Muscle of leg (tissue), 16 donors: ENCODE measurements at places on chromosomes 6 and 20. TPM values are rescaled to one million over a fixed set of nuclear protein-coding genes. Genes with fewer than 3 reads are reported as not detected.

The C2 gene
- polyA plus RNA-seq: 4.3 TPM

The C6orf163 gene
- polyA plus RNA-seq: 3.6 TPM

The HLA-DQA1 gene
- 1.5 TPM for polyA plus RNA-seq

The RAD21L1 gene
- polyA plus RNA-seq: not detected

The TBXT gene
- polyA plus RNA-seq: not detected

The SIGLEC1 gene
- 3.6 TPM for polyA plus RNA-seq

The PAX1 gene
- 0.83 TPM for polyA plus RNA-seq

The EBF4 gene
- polyA plus RNA-seq: 4.4 TPM

- H3K27me3 ChIP-seq: no peaks in the 10 kb centered on the region
- no peak overlapping the region for H3K4me3 ChIP-seq
- H3K27ac ChIP-seq: no peak overlapping the region
- no peak for DNase-seq
Observed at GRCh38 chr20:31790401-31790800, 28.8 kb upstream of the MYLK2 start.

- H3K27ac ChIP-seq: peak overlapping the region; percentile 89
- no peaks in the 10 kb centered on the region for H3K36me3 ChIP-seq
- no peaks in the 10 kb centered on the region for H3K27me3 ChIP-seq
- DNase-seq: peak; percentile 45
- H3K4me1 ChIP-seq: peaks cover 15% of the 10 kb centered on the region
- H3K4me3 ChIP-seq: no peak overlapping the region
Observed at GRCh38 chr6:90285042-90285481, 11.6 kb downstream of the BACH2 start.

DNA sequence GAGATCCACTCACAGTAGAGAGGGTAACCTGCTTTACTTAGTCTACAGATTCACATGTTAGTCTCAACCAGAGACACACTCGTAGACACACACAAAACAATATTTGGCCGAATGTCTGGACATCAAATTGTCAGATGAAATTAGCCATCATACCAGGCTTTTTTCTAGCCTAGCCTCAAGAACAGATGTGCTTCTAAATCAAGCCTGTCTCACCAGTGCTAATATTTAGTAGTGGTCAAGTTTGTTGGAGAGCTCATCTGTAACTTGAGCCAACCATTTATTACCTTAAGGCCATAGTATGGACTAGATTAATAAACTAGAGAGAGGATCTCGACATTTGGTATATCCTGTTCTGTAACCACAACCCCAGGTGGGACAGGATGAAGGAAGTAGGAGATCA lies 1118.8 kb upstream of the MAP3K7 start:
- DNase-seq: no peak
- no peaks in the 10 kb centered on the region for H3K36me3 ChIP-seq
- H3K4me1 ChIP-seq: no peaks in the 10 kb centered on the region
- H3K4me3 ChIP-seq: no peak overlapping the region
- no peaks in the 10 kb centered on the region for H3K27me3 ChIP-seq

GRCh38 chr6:54173089-54173488 lies 61.8 kb downstream of the MLIP start:
- H3K27me3 ChIP-seq: no peaks in the 10 kb centered on the region
- H3K27ac ChIP-seq: no peak overlapping the region
- H3K4me3 ChIP-seq: no peak overlapping the region
- DNase-seq: no peak

DNA sequence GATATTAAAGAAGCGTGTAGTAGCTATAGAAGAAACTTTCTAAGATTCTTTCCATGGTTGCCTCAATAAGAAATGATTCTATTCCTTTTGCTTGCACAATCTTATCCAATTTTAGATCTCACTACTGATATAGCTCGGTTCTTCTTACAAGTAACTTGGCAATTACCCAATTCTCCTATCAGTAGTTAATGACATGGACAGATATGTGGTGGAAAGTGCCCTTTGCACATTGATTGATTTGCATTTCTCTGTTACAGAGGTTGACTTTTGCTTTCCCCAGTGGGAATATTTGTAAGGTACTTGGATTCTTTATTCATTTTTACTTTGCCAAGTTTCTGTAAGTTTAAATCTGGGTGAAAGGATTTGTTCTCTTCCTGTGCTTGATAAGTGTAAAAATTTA lies 93.7 kb upstream of the QKI start:
- no peak overlapping the region for H3K27ac ChIP-seq
- peaks cover 14% of the 10 kb centered on the region for H3K4me1 ChIP-seq
- DNase-seq: no peak
- no peaks in the 10 kb centered on the region for H3K36me3 ChIP-seq
- no peaks in the 10 kb centered on the region for H3K27me3 ChIP-seq

DNA sequence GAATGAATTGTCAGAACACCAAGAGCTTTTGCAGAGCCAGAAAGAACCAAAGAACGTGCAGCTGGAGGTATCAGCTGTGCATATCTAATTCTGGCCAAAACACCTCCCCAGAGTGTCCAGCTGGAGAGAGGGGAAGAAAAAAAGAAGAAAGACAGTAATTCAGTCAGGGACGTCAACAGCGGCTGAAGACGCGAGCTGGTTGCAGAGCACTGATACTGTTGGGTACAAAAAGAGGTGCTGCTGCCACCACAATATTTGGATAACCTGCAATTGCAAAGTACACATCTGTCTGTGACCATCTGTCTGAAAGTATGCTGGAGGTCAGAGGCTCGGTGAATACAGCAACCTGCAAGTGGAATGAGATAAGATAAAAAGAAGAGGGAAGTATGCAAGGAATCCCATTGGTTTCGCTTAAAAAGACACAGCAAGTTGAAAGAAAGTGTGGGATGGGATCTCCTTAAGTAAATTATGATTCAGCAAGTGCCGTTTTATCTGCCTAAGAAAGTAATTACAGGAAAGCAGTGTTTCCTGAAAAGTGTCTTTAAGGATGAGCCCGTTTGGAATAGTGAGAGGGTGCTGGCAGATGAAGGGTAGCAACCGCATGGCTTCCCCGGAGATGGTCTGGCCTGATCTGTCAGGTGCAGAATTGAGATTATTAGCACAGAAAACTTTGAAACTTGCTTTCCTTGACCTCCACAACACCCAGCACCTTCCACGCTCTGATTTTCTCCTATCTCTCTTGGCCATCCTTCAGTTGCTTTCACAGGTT lies 189.9 kb upstream of the PRDM1 start:
- H3K4me1 ChIP-seq: peaks cover 7% of the 10 kb centered on the region
- peak; percentile 88 for DNase-seq
- no peak overlapping the region for H3K4me3 ChIP-seq
- H3K36me3 ChIP-seq: no peaks in the 10 kb centered on the region
- no peak overlapping the region for H3K27ac ChIP-seq

- H3K4me3 ChIP-seq: no peak overlapping the region
- peak; percentile 33 for DNase-seq
- no peaks in the 10 kb centered on the region for H3K27me3 ChIP-seq
- no peaks in the 10 kb centered on the region for H3K36me3 ChIP-seq
Observed at GRCh38 chr6:108619431-108620197, 58.9 kb downstream of the FOXO3 start.

GRCh38 chr6:146990821-146991798 lies 213.1 kb upstream of the STXBP5 start:
- H3K27me3 ChIP-seq: no peaks in the 10 kb centered on the region

DNA sequence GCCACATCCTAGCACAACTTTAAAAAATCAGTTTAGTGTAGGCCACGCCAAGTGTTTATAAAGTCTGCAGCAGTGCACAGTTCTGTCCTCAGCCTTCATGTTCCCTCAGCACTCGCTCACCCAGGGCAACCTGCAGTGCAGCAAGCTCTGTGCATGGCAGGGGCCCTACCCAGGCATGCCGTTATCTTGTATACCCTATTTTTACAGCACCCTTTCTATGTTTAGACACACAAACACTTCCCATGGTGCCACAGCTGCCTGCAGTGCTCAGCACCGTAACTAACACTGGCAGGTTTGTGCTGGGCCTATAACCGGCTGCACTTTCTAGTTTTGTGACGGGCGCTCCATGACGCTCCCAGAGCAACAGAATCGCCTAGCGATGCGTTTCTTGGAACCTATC lies 43.8 kb downstream of the ZBTB46 start:
- H3K4me1 ChIP-seq: peaks cover 43% of the 10 kb centered on the region
- peaks cover 23% of the 10 kb centered on the region for H3K36me3 ChIP-seq
- H3K4me3 ChIP-seq: no peak overlapping the region
- no peaks in the 10 kb centered on the region for H3K27me3 ChIP-seq

GRCh38 chr20:46699651-46700359 lies 9.6 kb upstream of the SLC2A10 start:
- no peak overlapping the region for H3K4me3 ChIP-seq
- no peaks in the 10 kb centered on the region for H3K27me3 ChIP-seq
- DNase-seq: no peak
- H3K4me1 ChIP-seq: no peaks in the 10 kb centered on the region

DNA sequence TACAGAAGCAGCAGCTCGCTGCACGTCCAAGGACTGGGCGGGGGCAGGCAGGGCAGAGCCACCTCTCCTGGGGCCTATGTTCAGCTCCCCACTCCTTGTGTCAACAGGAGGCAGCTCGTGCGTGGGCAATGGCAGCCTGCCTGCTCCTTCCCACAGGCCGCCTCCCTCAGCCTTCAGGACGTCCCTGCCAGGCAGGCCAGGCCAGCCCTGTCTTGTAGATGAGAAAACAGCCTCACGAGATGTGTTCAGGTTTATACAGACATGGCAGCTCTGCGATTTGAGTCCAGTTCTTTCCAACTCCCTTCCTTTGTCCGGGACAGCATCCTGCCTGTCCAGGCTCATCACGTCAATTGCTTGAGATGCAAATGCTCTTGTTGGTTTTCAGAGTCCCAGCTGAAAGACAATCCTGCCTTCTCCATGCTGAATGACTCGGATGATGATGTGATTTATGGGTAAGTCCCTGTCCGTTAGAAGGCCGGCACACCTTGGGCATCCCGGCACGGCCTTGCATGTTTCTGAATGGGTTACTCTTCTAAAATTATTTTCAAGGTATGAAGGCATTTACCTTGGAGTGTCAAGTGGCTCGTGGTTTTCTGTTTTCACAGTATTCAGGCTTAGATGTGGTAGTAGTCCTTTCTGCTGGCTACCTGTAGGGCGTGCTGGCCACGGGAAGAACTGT lies 13.5 kb downstream of the DYNLT1 start:
- H3K4me1 ChIP-seq: peaks cover 11% of the 10 kb centered on the region
- H3K36me3 ChIP-seq: peaks cover 53% of the 10 kb centered on the region
- no peak for DNase-seq
- peak overlapping the region; percentile 25 for H3K27ac ChIP-seq
- H3K4me3 ChIP-seq: no peak overlapping the region

DNA sequence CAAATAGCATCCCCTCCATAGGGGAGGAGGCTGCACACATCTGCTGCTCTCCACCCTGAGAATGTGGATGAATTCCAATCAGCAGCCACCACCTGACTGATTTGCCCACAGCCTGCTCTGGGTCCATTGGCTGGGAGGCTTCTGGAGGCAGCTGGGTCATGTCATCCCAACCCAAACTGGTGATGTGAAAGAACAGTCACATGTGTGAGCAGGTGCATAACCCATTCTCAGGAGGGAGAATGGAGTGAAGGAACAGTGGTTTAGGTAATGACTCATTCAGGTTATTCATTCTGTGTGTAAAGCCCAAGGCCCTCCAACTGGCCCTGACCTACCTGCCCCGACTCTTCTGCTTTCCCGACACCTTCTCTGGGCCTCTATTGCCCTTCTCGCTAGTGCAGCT lies 90.9 kb upstream of the GCM1 start:
- no peaks in the 10 kb centered on the region for H3K27me3 ChIP-seq
- DNase-seq: no peak
- no peak overlapping the region for H3K27ac ChIP-seq
- no peaks in the 10 kb centered on the region for H3K4me1 ChIP-seq

DNA sequence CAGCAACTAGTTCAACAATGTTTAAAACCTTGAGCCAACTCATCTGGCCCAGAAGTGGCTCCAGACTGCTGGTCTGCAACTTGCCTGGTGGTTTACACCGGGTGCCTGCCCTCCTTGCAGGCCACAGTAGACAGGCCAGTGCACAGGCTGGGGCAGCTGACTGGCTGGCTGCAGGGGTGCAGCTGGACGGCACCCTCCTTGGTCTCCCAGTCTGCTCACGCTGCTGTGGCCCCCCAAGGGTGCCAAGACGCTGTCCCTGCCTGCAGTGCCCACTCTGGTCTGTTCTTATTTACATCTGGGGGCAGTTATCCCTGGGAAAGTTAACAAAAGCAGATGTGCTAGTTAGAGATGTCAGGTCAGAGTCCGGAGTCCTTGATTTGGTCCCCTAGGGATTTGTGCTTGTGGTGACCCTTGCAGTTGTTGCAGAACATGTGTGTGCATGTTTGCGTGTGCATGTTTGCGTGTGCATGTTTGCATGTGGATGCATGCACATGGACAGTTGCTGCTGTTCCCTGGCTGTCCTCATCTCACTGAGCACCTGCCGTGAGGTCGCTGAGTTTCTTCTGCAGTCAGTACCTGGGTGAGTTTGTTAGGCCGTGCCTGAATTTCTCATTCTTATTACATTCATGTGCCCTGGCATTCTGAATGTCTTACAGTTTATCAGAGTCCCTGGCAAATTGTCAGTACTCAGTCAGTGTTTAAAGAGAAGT lies 48.2 kb upstream of the IRF4 start:
- H3K36me3 ChIP-seq: peaks cover 9% of the 10 kb centered on the region
- H3K4me1 ChIP-seq: peaks cover 4% of the 10 kb centered on the region
- H3K4me3 ChIP-seq: no peak overlapping the region
- H3K27ac ChIP-seq: no peak overlapping the region

DNA sequence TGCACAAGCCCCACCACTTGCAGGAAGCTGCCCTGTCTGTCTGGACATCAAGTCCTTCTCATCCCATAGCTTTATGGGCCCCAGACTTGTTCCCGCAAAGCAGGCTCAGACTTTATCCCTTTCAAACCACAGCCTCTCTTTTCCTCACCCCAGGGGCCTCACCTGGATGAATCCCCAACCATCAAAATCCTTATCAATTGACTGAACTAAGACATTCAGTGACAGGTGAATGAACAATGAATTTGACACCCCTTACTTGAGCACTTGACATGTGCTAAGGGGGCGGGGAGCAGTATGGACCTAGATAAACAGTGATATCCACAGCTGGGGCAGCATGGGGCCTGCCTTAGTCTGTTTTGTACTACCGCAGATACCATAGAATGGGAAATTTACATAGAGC lies 5.0 kb downstream of the RAB44 start:
- peaks cover 2% of the 10 kb centered on the region for H3K27me3 ChIP-seq
- H3K36me3 ChIP-seq: no peaks in the 10 kb centered on the region
- no peak overlapping the region for H3K4me3 ChIP-seq
- no peak for DNase-seq

DNA sequence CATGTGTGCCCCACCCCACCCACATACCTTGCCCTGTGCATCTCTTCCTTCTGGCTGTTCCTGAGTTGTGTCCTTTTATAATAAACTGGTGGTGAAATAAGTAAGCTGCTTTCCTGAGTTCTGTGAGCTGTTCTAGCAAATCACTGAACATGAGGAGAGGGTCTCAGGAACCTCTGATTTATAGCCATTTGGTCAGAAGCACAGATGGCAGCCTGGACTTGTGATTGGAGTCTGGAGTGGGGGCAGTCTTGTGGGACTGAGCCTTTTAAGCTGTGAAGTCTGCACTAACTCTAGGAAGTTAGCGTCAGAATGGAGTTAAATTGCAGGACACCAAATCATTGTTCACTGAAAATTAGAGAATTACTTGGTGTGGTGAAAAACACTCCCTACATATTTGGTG lies 245.4 kb downstream of the LRFN2 start:
- no peak for DNase-seq
- H3K4me1 ChIP-seq: peaks cover 50% of the 10 kb centered on the region
- no peaks in the 10 kb centered on the region for H3K36me3 ChIP-seq
- H3K27ac ChIP-seq: no peak overlapping the region
